ENCODE measurements at places on chromosomes 7 and 10.

DNA sequence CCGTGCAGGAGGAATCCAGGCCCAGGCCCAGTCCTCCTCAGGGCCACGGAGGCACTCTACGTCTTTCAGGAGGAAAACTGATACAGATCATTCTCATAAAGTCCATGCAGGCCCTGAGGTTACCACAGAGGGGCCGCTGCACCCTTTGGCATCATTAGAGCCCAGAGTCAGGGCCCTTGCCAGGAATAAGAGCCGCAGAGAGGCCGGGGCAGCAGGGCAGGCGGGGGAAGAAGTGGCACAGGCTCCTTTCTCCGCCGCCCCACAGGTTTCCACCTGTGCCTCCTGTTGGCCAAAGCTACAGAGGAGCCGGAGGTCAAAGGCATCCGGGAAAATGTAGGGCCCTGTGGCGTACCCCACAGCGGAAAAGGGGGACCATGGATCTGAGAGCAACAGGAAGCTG, 366.6 kb upstream of the SHH start:
- no peak overlapping the region for H3K4me3 ChIP-seq
- H3K4me1 ChIP-seq: no peaks in the 10 kb centered on the region
- DNase-seq: no peak
- H3K27me3 ChIP-seq: peaks cover 41% of the 10 kb centered on the region

DNA sequence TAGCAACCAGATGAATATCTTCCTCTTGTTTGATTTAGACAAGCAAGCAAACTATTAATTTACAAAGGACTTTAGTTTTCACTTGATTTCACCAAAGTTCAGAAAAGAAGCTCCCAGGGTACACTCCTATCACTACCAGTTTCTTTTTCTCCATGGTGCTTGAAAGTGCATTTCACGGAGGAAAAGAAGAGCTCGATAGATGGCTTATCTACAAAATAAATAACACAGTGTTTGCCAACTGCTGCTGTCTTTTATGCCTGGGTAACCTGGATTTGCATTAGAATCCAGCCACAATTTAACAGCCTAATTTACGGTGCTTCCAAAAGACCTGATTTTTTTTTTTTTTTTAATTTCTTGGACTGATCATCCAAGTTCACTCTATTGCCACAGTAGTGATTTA, 275.7 kb downstream of the GPR37 start:
- no peaks in the 10 kb centered on the region for H3K36me3 ChIP-seq
- no peak for DNase-seq
- no peak overlapping the region for H3K4me3 ChIP-seq
- no peaks in the 10 kb centered on the region for H3K4me1 ChIP-seq

DNA sequence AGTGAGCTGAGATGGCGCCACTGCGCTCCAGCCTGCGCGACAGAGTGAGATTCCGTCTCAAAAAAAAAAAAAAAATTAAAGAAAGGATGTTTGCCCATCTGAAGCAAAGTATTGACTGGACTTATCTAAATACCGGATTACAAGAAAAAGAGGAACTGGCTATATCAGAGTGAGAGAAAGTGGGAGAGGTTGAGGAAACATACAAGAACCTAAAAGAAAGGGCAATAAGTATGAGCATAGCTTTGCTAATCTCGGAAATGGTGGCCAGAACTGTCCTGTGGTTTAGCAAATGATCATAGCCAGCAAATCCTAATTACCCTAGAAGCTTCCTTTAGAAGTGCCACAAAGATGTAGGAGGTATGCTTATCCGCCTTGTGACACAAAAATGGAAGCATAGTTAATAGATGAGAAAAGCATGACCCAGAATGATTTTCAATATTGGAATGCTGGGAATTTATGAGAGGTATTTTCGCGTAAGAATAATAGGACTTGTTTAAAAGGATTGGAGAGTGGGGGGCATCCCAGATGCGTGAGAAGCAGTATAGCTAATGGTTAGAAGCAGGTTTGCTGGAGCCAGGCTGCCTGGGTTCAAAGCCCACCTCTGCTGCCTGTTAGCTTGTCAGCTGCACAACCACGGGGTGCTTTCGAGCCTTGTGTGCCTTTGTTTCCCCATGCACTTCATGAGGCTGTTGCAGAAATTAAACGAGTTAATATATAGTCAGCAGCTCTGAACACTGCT, 1.2 kb upstream of the GTPBP4 start:
- H3K27me3 ChIP-seq: no peaks in the 10 kb centered on the region
- peak overlapping the region; percentile 94 for H3K4me3 ChIP-seq
- DNase-seq: no peak
- H3K4me1 ChIP-seq: peaks cover 31% of the 10 kb centered on the region
- peaks cover 27% of the 10 kb centered on the region for H3K36me3 ChIP-seq

DNA sequence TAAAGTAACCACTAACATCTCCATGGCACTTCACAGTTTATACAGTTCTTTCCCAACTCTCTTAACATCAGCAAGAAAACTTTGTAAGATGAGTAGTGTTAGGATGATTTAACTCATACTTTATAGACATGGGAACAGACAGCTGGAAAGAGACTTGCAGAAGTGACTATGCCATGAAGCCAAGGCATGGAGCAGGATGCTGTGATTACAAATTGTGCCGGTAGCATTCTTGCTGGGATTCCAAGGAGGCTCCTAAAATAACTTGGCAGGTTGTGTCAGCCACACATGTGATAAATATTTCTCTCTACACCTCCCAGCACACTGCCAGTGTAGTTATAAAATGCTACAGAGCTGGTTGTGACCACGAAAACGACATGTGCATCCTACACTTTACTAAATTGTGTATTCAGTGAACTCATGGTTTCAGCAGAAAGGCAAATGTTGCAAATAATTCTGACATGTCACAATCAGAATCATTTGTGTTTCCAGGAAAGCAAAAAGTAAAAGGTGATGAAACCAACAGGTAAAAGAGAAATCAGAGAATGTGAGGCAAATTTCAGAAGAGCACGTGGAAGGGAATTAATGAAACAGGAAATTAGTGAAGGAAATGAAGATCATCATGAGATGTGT, 5.6 kb upstream of the CYP3A4 start:
- H3K27ac ChIP-seq: no peak overlapping the region
- no peaks in the 10 kb centered on the region for H3K36me3 ChIP-seq
- H3K4me1 ChIP-seq: no peaks in the 10 kb centered on the region
- no peak overlapping the region for H3K4me3 ChIP-seq
- no peak for DNase-seq

DNA sequence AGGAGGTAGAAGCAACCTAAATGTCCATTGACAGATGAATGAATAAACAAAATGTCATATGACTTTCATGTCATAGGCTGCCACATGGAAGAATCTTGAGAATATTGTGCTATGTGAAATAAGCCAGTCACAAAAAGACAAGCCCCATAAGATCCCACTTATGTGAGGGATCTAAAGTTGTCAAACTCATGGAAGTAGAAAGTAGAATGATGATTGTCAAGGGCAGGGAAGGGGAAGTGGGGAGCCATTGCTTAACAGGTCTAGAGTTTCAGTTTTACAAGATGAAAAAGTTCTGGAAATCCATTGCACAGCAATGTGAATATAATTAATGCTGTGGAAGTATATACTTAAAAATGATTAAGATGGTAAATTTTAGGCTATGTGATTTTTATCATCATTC, 229.3 kb upstream of the KMT2E start:
- H3K4me3 ChIP-seq: no peak overlapping the region
- no peaks in the 10 kb centered on the region for H3K36me3 ChIP-seq
- no peaks in the 10 kb centered on the region for H3K4me1 ChIP-seq
- no peak for DNase-seq
- peaks cover 2% of the 10 kb centered on the region for H3K27me3 ChIP-seq

Data from K562 (cell line).